ENCODE measurements at places on chromosomes 16 and 17. TPM values are rescaled to one million over a fixed set of nuclear protein-coding genes. Genes with fewer than 3 reads are reported as not detected.

Gene ICAM2
- 0.90 TPM for total RNA-seq

Gene MARVELD3
- total RNA-seq = 16.6 TPM

Gene HOXB6
- not detected for total RNA-seq

Gene NETO2
- total RNA-seq = 20.7 TPM

Gene CSF3
- under 0.01 TPM for total RNA-seq

Gene SKAP1
- not detected for total RNA-seq

Gene NLRC3
- not detected for total RNA-seq

Gene DNAH17
- total RNA-seq = not detected

Gene C16orf82
- not detected for total RNA-seq

Gene HSPB9
- total RNA-seq = not detected

Gene DBF4B
- 0.51 TPM for total RNA-seq

Gene KCNJ18
- not detected for total RNA-seq

Gene RCVRN
- not detected for total RNA-seq

Gene CISD3
- total RNA-seq = 2.9 TPM

Gene BOLA2
- total RNA-seq = 25.3 TPM

Gene SOX9
- total RNA-seq = 1.2 TPM

Gene TP53TG3C
- not detected for total RNA-seq

Gene TM4SF5
- total RNA-seq = not detected

Gene SCN4A
- under 0.01 TPM for total RNA-seq

Gene BAIAP2
- total RNA-seq = 60.3 TPM

Gene SEZ6
- not detected for total RNA-seq

Gene FOXJ1
- total RNA-seq = not detected

Gene CDRT4
- total RNA-seq = 1.1 TPM

Gene GLTPD2
- total RNA-seq = not detected

Gene SYNGR3
- 2.9 TPM for total RNA-seq

Gene MILR1
- not detected for total RNA-seq

Gene CDH13
- 23.3 TPM for total RNA-seq

Gene DHRS7C
- total RNA-seq = not detected

Gene LSM12
- 20.3 TPM for total RNA-seq

Gene GGT6
- total RNA-seq = 6.6 TPM

Gene CBFA2T3
- 0.26 TPM for total RNA-seq

Gene TBC1D28
- total RNA-seq = 0.53 TPM

Gene SMPD3
- total RNA-seq = not detected

Gene C16orf96
- total RNA-seq = not detected

Gene KCNH4
- total RNA-seq = not detected

Gene CDH15
- total RNA-seq = under 0.01 TPM

Gene HCRT
- total RNA-seq = not detected

Gene CMTM1
- 0.38 TPM for total RNA-seq

Gene TLCD3B
- total RNA-seq = not detected

Measured in bronchial epithelial cell (primary cell).